ENCODE measurements at places on chromosomes 6 and 20.

DNA sequence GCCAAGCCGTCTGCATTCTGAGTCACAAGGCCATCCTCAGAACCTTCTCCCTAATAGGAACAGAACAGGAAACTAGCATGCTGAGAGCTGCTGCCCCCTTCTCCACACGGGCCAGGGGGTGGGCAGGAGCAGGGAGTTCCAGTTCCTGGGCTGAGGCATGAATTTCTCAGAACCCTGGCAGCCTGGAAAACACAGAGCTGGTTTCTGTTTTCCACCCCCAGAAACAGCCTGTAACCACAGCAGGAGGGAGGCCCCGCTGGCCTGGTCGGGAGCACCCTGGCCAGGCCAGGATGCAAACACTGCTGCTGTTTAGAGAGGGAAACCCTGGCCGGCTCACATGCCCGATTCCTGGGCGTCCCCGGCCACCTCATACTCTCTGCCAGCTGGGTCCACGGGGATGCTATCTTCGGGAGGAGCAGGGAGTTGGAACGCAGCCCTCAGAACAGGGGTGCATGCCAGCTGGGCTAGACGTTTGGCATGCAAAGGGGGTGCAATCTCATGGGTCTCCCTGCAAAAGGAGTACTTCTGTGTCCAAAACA, 130.1 kb downstream of the NFATC2 start:
- DNase-seq, result no peak

DNA sequence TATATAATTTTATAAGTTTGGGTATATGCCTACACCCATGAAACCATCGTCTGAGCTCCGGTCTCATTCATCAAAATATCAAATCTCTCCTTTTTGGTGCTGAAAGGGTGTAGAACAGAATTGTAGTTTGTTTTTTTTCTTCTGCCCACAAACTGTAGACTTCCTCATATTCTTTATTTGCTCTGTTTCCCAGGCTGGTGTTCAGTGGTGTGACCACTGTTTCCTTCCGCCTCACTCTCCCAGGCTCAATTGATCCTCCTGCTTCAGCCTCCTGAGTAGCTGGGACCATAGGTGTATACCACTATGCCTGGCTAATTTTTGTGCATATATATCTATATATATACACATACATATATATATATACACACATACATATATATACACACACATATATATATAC, 139.6 kb upstream of the HCRTR2 start:
- no peak for DNase-seq

DNA sequence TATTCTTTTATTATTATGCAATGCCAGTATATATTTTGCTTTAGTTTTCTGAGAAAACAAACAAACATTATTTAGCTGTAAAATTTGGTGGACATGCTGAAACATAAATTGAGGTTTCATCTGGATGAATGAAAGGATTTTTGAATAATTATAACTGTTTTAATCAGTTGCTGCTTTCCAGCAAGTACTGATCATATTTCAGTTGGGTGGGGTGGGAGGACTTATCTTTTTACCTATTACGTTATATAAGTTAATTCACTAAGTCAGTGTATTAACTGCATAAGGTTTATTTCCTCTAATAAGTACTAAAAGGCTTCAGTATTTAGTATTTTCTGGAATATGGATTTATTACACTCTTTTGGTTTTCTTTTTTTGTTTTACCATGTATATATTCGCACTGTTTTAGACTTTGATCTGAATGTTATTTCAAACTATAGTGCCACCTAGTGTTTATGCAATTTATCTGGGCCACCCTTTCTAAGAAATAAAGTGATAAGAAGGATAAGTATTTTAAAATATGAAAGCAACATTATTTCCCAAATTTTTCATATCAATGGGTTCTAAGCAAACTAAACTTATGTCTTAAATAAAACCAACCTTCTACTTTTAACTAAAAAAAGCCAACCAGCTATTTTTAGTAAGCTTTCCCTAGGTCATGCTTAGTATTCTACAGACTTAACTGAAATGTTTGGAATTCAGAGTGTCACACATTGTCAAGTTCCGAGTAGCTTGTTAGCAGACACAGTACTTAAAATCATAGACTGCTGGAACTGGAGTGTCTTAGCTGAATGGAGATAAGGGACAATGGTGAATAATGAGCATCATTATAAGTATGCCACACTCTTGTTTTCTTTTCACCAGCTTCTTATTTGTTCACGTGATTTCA, 105.4 kb upstream of the MCHR2 start:
- DNase-seq, result peak; percentile 34

GRCh38 chr20:37932074-37932473, 29.1 kb downstream of the VSTM2L start:
- no peak for DNase-seq

DNA sequence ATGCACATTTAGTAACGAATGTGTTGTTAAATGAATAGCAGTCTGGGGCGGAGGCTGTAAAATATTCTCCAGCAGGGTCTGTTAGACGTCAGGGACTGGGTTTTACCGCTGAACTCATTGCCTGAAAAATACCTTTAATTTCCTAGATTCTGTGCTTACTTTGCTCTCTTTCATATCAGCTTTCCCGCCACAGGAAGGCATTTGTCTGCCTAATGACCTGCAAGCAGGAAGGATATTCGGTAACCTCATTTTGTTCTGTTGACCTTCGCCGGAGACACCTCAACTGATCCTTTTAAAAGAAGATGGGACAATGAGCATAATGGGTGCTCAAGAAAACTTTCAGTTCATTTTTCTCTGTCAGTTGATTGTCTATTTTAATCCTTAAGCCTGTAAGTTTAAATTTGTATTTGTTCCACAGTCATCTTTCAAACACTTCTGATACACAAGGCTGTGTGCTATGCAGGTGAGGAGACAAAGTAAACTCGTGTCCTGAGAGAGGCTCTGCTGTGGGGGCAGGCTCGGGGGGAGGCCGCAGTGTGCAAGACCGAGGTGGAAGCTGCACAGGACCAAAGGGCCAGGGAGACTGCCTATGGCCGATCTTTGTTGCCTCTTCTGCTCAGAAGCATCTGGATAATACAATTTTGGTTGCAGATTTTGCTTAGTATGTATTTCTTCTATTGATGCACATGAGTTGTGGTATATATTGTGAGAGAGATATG, 27.4 kb upstream of the SIM1 start:
- DNase-seq, result no peak

GRCh38 chr6:11604836-11605506, 67.4 kb downstream of the TMEM170B start:
- DNase-seq, result no peak

- no peak for DNase-seq
Observed at GRCh38 chr6:166556863-166557322, 29.6 kb downstream of the RAMACL start.

Measured in NCI-H1417 (cell line).